ENCODE measurements at places on chromosomes 6 and 20.

DNA sequence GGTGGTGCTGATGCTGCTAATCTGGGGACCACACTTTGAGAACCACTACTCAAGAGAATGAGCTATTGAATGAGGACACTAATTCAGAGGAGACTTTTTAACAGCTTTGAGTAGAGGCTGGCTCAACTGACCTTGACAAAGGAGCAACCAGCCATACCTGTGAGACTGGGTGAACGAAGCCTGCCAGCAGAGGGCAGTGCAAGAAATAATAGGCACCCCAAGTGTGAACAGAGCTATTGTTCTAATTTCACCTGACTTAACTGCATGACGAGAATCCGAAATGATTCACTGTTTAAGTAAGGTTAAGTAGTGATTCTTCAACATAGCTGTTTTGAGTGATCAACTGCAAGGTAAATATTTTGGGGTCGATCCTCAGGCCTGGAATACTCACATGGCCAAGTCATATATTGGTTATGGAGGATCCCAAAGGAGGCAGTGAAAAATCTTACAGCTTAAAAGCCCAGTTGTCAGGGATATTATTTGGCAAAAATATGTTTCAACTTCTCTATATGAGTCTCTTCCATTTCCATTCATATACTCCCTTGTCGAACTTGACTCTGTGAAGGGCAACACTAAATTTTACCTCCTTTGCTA is 550.5 kb upstream of the MARCKS start:
- peak; percentile 39 for DNase-seq

GRCh38 chr20:60976913-60977312 is 275.1 kb upstream of the CDH4 start:
- no peak for DNase-seq

DNA sequence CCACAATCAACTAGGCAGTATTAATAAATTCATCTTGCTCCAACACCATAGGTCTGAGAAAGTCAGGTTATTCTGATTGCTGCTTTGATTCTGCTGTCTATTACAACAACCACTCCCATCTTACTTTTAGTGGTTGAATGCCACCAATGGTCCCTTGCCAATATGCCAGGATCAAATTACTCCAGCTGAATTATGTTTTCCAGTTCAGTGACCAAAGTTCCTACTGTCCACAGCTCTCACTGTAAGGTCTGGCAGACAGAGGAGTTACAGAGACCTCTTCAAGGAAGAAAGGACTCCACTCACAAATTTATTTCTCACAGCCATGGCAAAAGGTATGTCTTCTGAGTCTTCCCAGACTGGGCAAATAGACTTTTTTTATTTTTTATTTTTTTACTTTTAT is 557.0 kb downstream of the HAO1 start:
- no peak for DNase-seq

GRCh38 chr6:23601811-23602345 is 524.1 kb upstream of the NRSN1 start:
- DNase-seq, result no peak

- no peak for DNase-seq
Measured at GRCh38 chr20:63885264-63886053, 9.5 kb upstream of the DNAJC5 start.

DNA sequence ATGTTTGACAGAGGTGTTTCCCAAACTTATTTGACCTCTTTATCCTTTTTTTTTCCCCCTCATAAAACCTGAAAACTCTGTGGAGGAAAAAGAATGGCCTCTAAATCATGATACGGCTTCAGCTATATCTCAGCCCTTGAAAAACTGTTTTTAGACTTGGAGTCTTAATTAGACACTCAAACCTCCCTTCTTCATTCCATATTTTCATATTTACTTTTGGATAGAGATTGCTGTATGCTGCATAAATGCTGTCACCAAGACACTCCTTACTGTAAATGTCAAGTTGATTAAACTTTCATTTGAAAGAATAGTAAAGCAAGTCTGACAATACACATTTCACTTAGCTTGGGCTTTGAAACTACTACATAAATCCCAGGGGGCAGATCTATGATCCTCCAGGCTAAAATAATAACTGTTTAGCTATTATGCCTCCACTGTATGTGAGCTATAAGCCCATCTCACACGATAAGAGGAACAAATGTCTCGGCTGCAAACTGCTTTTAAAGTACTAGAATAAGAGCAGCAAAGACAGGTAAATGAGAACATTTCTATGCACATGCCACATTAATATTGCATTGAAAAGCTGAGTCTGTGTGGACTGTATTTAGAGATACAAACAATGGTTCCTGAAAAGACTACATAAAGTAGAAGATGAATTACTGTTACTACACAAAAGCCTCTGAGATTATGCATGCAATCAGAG is 141.3 kb upstream of the HMGN3 start:
- DNase-seq, result no peak
